NCI-H526 treated with DMSO at 0.1 percent for 48 hours (cell line): ENCODE measurements at places on chromosomes 11 and 22.

DNA sequence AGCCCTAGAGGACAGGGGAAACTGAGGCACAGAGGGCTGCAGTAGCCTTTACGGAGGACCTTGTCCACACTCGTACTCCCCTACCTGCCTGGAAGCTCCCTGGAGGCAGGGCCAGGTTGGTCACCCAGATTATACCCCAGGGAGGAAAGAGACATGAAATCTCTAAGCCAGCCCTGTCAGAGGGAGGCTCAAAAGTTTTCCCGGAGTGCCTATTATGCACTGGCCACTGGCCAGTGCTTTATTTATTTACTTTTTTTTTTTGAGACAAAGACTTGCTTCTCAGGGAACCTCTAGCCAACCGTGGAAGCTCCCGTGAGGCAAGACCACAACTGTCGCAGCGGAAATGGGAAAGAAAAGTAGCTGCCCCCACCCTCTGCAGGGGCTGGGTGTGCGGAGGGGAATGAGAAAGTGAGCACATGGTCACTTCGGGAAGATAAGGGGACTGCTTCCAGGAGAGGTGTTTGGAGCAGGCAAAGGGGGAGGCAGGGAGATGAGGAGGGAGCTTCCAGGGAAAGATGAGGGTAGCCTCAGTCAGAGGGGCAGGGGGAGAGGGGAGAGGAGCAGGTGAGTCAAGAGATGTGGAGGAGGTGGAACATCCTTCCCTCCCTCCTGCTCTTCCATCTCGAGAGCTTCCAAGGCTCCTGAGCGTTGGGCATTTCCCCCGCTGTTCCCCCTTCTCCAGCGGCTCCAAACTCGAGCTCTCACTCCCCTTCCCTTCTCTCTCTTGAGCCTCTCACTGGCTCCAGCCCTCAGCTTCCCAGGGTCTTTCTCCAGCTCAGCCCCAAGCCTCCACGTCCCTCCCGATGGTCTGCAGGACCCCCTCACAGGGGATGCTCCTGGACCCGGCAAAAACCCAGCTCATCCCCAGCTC, 4.3 kb downstream of the IL2RB start:
- DNase-seq = no peak

- DNase-seq = no peak
These were observed 43.8 kb downstream of the RTL6 start for GRCh38 chr22:44454113-44454769.

DNA sequence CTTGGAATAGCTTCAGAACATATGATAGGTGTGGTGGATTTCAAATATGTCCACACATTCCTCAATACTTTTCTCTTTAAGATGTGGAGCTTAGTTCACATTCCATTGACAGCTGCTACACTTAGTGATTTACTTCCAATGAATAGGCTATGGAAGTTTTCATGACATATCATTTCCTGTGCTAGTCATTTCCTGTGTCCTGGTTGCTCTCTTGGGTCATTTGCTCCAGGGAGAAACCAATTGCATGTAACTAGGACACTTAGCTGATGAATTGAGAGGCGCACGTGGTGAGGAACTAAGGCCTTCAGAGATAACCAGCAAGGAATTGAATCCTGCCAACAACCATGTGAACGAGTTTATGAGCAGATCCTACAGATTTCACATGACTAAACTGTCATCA, 120.9 kb downstream of the SLC17A6 start:
- no peak for DNase-seq

- DNase-seq = no peak
These were observed 56.9 kb downstream of the PANX1 start for GRCh38 chr11:94185416-94186084.

GRCh38 chr11:73508243-73509176, 89.4 kb downstream of the FAM168A start:
- no peak for DNase-seq

GRCh38 chr11:96095884-96096303, 172.0 kb upstream of the MTMR2 start:
- DNase-seq = no peak
